Inflammatory macrophage treated with lipopolysaccharide for 1 hour (primary cell): ENCODE measurements at places on chromosomes 1 and 21.

GRCh38 chr1:22139066-22139594 is 3.8 kb downstream of the WNT4 start:
- no peak for DNase-seq

GRCh38 chr1:69929308-69930057 is 275.9 kb downstream of the LRRC40 start:
- DNase-seq: no peak

DNA sequence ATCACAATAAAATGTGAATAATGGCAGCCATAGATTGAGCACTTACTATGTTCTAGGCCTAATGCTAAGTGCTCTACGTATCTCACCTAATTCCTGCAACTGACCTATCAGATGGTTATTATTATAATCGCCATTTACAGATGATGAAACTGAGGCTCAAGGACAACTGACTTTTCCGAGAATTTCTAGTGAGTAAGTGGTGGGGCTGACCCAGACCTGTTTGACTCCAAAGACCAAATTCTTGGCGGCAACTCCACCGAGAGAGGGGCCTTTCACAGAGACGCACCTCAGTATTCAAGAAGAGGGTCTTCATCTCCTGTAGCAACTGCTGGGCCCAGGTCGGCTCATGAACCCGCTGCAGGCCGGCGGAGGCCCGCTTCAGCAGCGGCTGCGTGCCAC is 573 bp downstream of the TMEM234 start:
- no peak for DNase-seq

- no peak for DNase-seq
Observed at GRCh38 chr21:41770901-41771624, 4.2 kb upstream of the RIPK4 start.
